ENCODE measurements at places on chromosomes 5 and 9.
A peak's percentile ranks its signal among the peaks of the same experiment; 100 is the strongest.

DNA sequence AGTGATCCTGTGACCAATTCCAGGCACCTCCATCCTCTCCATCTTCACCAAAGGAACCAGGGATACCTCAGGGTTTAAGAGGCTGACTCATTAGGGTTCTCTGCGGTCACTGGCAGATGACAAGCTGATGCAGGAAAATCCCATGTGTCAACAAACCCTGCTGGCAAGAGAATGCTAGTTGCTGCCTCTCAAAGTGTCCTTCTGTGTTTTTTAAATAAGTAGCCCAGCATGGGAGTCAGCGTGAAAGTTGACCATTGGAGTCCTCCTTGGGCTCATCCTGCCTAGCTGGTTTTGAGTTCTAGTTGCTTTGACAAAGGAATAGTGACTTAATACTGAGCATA lies 200.2 kb downstream of the SLIT3 start:
- no peak for DNase-seq

GRCh38 chr9:27365707-27366376 lies 68.9 kb upstream of the EQTN start:
- no peak for DNase-seq

DNA sequence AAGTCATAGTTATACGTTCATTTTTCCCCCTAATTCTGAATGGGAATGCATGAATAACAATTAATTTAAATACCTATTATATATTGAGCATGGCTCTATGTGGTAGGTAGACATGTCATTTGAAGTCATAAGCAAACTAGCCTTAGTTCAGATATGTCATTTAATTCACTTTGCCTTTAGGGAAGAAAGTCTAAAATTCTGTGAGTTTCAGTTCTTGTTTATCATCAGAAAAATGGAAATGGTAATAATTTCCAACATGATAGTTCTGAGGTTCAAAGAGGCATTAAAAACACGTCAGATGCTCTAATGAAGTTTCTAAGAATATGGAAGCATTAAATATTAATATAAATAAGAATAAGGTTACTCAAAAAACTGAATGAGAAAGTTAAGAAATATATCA lies 13.1 kb upstream of the ANXA1 start:
- DNase-seq, result no peak

DNA sequence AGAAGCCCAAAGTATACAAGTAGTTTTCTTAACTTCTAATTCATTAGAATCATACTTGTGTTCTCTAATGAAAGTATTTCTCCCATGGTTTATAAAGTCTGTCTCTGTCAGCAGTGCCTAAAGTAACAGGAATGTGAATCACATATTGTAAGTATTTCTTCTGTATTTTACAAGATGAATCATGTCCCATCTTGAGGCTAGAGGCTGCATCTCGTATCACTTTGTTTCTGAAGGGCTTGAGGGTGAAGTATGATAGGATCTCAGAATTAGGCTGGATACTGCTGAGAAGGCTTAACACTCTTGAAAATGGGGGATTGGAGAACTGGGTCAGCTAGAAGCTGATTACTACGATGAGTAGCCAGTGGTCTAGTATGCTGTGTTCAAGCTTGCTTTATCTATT lies 242.2 kb upstream of the ACTBL2 start:
- DNase-seq, result no peak

DNA sequence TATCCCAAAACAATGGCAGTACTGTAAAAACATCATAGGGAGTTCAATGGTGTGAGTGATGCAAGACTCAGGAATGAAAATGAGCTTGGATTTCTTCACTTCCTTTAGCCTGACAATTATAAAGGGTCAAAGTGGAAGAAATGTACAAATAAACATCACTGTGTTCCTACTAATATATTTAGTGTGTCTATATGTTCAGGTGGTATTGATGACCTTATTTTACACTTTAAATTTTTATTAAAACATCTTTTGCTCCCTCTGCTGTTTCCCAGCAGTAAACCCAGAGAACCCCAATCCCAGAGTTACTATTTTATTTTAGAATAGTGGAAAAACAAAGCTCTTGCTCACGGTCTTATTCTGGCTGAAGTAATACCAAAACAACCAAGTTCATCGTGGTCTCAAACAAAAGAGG lies 2.0 kb downstream of the LOX start:
- no peak for DNase-seq

GRCh38 chr5:95682891-95683290 lies at the start of gene SPATA9:
SPATA9 (minus strand) TSS chr5:95682991; CDS start chr5:95682854, 137 bp downstream.
- DNase-seq, result no peak

DNA sequence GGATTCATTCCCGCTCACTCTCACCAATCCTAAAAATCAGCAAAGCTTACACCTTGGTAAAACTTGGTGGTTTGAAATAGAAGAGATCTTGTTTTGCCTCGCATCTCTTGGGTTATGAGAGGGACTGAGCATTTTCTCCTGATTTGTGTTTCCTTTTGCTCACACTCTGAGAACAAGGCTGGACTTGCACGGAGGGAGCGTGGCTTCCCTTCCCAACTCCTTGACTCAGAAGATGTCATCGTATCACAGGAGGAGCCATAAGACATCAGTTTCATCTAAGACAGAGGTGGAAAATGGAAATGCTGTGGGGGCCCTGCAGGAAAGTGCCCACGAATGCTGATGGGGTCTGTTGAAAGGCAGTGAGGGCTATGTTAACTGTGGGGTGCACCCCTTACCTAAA lies 37.4 kb downstream of the CTSL start:
- DNase-seq, result no peak

DNA sequence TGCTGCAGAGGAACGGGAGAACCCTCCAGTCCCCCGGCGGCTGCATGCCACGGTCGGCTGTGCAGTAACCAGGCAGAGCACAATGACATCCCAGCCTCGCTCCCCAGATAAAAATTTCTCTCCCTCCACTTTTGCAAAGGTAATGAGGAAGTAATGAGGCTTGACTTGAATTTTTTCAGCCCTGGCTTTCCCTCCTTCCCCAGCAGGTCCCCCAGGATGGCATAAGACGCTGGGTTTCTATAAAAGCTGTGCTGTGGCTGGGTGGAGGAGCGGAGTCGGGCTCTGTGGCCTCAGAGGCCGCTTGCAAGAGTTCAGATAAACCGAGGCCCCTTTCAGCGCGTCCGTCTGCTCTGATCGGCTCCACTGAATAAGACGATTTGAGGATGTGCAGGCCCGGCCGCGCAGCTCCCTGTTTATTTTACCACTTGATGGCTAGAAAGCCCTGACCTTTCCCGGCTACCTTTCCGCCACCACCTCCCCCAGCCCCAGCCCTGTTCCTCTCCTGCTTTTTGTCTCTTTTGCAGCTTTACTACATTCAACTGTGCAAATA lies 351.9 kb upstream of the IRX2 start:
- no peak for DNase-seq

DNA sequence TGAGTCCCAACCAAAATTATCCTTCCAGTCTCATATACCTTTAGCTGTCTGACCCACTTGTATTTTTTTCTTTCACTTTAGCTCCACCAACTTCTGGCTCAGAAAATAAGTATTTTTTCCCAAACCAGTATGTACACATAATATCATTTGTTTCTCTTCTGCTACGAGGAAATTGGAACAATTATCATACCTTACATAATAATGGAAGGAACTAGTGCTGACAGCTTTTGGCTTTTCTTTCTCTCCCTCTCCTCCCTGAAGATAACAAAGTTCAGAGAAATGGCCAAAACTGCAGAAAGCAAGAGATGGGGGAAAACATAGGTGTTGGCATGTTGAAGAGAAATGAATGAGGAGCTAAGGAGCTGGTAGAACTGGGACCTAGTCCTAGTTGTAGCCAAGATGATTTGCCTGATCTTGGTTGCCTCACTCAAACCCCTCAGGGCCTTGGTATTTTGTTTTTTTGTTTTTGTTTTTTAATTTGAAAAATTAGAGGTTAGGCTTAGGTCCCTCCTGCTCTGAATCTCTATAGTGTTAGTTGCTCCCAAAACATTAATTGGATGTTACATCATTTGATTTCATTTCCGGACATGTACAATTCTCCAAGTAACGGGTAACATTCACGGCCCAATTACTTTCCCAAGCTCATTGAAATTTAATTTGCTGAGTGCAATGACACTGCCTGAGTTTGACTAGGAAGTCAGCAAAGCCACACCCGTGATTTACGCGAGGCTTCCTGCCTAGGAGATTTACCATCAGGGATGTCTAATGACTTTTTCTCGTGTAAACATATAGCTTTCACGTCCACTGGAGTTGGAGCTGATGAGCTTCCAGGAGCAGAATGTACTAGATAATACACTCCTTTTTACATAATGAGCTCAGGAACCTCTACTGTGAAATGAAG lies 291.6 kb downstream of the TLE1 start:
- no peak for DNase-seq

- DNase-seq, result no peak
Observed at GRCh38 chr5:54113060-54113459, 197.3 kb downstream of the ARL15 start.

- DNase-seq, result peak; percentile 17
Observed at GRCh38 chr9:93612796-93613154, 36.4 kb downstream of the PHF2 start.

DNA sequence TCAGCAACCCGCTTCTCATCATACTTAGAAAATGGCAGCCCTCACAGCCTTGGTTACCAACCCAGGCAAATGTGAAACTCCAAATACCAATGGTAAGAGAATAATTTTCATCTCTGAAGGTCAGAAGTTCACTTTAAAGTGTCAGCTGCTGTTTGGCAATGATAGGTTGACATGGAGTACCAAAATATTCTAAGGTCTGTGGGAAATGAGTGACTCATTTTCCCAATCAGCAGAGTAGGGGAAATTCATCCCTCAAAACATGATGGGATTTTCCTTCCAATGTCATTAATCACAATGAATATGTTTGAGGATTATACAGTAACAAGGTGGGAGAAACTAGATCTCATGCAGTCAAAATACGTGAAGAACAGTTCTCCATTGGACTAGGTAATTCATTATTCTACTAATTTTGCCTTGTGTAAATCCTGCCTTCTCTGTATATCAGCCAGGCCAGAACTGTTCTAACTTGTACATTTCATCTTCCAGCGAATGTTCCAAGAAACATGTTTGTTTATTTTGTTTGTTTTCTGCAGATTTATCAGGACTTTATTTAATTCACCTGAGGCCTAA lies 53.1 kb upstream of the ERBIN start:
- no peak for DNase-seq

DNA sequence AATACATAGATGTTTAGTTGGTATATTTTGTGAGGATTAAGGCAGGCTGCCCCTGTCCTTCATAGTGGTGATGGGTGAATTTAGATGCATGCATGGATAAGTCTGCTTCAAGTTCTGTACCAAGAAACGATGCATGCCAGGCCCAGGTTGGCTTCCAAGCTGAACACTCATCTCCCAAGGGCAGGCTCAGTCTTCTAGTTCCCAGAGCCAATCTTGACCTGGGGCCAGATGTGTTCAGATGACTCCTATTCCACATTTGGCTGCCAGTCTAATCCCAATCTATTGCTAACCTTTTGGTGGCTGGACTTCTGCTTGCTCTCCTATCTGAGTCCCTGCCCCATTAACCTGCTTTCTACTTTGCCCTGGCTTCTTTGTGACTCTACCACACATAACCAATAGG lies 18.5 kb upstream of the SNAPC3 start:
- DNase-seq, result no peak

GRCh38 chr5:127870914-127871313 lies 167.7 kb downstream of the CCDC192 start:
- no peak for DNase-seq

DNA sequence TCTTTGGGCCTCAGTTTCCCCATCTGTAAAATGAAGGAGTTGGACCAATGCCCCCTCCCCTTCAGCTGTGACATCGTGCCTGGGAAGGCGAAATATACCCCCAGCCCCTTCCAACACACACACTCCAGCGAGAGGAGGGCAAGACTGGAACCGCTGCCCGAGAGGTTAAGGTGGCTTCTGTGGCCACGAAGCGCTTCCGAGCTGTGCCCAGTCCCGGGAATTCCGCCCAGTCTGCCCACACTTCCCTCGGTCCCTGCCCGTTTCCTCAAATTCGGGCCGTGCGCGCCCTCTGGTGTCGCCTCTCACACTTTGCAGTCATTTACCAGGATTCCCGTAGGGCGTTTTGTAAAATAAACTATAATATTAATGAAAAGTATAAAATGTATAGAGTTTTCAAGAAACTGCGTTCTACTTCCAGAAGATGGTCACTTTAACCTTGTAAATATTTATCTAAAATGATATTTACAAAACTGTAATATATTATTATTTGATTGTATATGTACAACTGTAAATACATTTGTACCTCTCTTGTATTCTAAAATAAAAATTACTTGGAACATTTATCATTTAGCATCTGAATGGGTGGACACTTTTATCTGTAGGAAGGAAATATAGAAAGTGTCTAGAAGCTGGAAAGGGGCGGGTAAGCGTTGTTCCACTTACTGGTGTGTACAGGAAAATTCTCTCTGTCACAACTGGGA lies 11.0 kb upstream of the EXOSC2 start:
- peak; percentile 74 for DNase-seq

GRCh38 chr5:20974426-20974825 lies 986.4 kb upstream of the CDH18 start:
- no peak for DNase-seq

GRCh38 chr5:149279661-149280060 lies 8.0 kb downstream of the AFAP1L1 start:
- no peak for DNase-seq

- DNase-seq, result no peak
Observed at GRCh38 chr5:88979244-88979643, 96.3 kb upstream of the MEF2C start.

GRCh38 chr5:100861148-100861547 lies 41.9 kb downstream of the ST8SIA4 start:
- DNase-seq, result no peak

DNA sequence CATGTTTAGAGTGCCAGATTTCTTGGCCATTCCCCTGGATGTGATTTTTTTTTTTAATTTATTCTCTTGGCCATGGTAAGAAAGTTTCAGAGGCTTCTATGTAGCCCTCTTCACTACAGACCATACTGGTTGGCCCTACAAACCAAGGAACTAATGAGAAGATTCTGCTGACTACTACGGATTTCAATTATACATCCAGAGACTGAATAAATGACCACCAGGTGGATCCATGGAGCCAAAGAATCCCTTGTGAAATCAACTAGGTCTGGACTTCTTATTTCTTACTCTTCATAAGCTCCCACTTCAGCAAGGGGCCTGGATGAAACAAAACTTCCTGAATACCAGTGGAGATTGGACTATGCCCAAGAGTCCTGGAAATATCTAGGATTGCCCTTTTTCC lies 27.6 kb downstream of the ZNF622 start:
- DNase-seq, result no peak

GRCh38 chr9:128114326-128115186 lies 13.0 kb downstream of the PTGES2 start:
- no peak for DNase-seq
